ENCODE measurements at places on chromosomes 11 and 22.
A peak's percentile ranks its signal among the peaks of the same experiment; 100 is the strongest.

GRCh38 chr11:132258875-132259274 lies 888.5 kb downstream of the NTM start:
- no peak for DNase-seq

DNA sequence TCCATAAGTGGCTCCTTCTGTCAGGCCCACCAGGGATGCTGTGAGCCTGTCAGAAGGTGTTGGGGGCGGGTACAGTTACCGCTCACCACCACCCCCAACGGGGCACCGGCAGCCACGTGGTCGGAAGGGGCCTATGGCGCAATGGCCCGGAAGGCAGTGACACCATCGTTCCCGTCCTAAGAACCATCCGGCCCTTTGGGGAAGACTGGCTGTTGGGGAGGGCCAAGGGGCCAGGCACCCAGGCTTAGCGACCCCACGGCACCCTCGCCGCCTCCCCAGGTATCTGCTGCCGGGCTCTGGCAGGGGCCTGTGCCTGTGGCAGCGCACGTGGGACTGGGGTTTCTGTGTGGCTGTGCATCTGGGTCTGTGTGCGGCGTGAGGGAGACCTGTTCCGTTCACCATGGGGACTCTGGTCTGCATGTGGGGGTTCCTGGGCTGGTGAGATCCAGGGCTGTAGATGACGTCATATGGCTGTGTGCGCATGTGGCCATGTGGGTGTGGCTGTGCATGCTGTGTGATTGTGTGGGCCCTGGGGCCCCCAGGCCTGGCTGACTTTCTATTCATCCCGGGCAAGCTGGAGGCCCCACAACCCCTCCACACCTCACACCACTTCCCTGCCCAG lies 717 bp downstream of the OSM start:
- no peak for DNase-seq

DNA sequence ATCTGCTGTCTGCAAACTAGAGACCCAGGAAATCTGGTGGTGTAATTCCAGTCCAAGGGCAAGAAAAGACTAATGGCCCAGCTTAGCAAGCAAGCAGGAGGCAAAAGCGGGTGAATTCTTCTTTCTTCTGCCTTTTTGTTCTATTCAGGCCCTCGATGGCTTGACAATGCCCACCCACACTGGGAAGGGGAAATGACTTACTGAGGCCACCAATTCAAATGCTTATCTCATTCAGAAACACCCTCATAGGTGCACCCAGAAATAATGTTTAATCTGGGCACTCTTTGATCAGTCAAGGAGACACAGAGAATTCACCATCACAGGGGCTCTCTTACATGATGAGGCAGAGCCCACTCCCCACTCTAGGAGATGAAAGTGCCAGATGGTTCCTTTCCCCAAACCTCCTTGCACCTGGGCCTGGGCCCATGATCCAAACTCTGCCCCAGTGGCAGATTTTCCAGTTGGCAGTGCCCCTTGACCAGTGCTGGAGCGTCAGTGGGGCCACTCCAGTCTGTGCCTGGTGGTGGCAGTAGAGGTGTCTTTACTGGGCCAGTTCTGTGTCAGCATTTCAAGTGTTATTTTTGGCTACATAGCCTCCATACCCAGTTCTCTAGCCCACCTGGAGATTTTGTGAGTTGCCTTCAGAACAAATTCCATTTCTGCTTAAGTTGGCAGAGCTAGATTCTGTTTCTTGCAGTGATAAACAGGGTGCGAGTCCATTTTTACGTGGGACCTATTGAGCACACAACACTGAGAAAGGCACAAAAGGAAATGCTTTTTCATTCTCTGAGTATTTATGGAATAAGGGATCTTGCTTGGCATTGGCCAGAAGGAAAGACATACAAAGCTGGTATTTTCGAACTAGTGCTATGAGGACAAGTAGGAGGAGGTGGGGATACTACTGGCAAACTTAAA lies 7.5 kb downstream of the ELMOD1 start:
- no peak for DNase-seq

GRCh38 chr11:68983801-68984200 lies 3.0 kb upstream of the MRGPRD start:
- DNase-seq: no peak

DNA sequence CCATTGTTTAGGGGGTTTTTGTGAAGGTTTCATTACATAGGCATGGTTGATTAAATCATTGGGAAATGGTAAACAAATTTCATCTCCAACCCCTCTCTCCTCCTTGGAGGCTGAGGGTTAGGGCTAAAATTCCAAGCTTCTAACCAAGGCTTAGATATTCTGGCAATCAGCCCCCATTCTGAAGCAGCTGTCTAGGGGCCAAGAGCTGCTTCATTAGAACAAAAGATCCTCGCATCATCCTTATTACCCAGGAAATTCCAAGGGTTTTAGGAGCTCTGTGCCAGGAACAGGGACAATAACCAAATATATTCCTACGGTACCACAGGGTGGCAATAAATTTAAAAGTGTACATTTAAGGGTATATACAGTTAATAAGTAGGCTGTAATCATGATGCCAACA lies 22.5 kb upstream of the EED start:
- no peak for DNase-seq

DNA sequence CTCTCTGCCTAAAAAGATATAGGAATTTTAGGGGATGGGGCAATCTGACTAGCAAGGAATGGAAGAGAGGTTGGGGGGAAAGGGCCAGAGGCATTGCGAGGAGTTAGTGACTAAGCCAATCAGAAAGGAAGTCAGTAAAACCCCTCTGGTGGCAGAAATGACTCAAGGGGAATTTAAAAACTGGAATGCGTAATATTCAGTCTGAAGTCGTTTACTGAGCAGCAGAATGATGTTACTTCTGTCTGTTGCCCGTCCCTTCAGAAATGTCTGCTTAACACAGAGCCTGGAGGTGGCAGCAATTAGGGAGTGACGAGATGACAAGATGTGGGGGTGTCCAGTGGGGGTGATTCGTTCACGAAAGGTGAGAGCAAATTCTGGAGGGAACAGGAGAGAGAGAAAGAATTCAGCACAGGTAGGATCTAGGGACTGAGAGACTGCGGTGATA lies 107.7 kb upstream of the CLMP start:
- DNase-seq: no peak

DNA sequence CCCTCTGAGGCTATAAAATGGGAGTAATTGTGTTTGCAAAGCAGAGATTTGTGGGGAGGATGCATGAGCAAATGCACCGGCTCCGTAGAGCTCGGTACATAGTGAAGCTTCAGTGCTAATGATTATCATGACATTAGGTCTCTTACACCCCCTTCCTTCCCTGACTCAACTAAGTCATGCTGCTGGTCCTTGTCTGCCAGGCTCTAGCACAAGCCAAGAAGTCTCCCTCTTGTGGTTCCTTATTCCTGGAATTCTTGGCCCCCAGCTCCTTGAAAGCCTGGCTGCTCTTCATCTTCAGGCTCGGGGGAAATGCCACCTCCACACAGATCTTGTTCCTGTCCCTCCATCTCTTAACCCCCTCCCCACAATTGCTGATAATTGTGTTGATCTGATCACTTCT lies 45.7 kb upstream of the SYT13 start:
- DNase-seq: no peak

DNA sequence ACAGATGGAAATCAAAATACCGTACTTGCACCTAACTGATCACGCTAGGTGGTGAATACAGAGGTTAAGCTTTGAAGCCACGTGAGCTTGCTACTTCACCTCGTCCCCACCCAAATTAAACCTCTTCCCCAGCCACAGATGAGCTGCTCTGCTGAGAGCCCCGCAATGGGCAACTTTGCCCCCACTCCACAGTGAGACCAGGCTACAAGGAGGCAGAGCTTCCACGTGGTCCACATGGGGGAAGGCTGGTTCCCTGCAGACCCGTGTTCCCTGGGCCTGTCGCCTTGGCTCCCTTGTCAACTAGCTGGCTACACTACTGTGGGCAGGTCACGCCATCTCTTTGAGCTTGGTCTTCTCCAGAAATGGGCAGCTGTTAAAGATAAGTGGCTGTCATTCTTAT lies 10.9 kb downstream of the CD5 start:
- DNase-seq: no peak

DNA sequence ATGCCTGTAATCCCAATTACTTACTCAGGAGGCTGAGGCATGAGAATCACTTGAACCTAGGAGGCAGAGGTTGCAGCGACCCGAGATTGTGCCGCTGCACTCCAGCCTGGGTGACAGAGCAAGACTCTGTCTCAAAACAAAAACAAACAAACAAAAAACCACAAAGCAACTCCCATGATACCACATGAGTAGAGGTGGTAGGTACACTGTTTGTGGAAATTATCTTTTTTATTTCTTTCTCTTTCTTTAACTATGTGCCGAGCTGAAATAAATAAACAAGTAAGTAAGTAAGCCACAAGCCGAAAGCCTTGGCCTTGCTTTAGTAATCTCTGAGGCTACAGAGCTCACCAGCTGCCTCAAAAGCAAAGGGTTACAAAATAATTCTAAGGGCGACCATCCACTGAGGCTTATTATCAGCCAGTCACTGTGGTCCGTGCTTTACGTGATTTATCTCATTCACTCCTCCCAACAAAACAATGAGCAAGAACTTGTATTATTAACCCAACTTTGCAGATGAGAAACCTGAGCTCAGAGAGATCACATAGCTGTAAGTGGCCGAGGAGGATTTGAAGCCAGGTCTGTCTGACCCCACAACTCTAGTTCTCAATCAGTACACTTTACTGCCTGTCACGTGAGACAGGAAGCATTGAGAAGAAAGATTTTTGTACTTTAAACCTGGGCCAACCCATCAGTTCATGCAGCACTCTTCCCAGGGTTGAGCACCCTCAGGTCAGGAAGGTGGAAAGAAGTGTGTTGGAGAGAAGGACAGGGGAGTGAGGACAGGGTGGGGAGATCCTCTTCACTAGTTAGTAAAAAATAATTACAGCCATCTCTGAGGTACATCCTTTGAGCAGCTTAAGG lies 69.8 kb upstream of the MTMR2 start:
- DNase-seq: no peak

DNA sequence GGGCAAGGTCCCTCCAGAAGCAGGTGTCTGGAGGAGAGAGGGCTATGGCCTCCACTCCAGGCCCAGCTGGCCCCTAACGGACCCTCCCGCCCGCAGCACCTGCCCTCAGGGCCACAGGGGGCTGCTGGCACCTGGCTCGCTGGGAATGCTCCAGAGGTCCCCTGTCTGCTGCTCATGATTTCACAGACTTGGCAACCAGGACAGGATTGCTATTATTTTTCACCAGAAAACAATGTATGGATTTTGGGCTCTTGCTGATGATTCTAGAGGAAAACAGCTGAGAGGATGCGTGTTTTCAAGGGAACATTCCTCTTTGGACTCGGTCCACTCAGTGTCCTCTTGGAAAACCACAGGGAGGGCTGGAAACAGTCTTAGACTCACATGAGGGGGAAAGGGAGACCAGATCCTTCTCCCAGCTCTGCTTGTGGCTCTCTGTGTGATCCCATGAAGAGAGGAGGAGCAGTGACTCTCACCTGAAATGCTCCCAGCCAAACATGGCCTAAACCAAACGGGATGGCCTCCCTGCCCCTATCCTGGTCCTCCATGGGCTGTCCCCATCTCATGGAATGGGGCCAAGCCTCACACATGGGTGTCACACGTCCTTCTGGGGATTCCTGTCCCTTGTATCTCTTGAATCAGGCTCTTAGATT lies 15.8 kb downstream of the MYEOV start:
- peak; percentile 60 for DNase-seq

GRCh38 chr11:70233511-70233934 lies 30.4 kb downstream of the FADD start:
- DNase-seq: no peak

GRCh38 chr11:126564566-126564965 lies 209.1 kb downstream of the ST3GAL4 start:
- no peak for DNase-seq

- DNase-seq: no peak
Observed at GRCh38 chr11:11309906-11310305, 43.1 kb downstream of the CSNK2A3 start.

- no peak for DNase-seq
Observed at GRCh38 chr11:71432761-71433647, 15.2 kb downstream of the DHCR7 start.

- no peak for DNase-seq
Observed at GRCh38 chr11:103862094-103862801, 174.2 kb upstream of the DDI1 start.

- DNase-seq: no peak
Observed at GRCh38 chr11:70713988-70714665, 315.8 kb downstream of the CTTN start.

DNA sequence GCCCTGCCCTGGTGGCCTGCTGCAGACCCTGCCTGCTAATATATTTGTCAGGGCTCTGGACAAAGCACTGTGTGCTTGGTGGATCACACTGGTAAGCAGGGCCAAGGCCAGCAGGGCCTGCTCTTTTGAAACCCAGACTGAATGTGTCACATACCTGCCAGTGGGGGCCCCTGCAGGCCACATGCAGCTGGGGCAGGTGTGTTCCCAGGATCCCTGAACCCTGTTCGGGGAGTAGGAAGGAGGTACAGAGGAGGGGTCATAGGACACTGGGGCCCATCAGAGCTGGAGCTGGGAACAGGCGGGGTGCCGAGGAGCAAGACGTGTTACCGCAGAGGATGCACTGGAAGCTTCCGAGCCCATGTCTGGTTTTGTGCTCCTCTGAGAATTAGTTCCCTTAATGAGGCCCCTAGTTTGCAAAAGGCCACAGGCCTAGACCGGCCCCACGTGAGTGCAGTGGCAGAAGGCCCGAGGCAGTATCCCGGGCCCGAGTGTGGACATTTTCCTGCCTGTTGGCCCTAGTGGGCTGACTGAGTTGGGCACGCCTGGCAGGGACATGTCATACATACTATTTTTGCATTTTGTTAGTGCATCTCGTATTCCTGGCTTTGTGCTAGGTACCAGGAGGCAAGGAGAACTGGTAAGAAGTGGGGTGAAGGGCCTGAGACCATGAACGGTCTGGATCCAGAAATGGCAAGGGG lies 11.2 kb upstream of the ACR start:
- DNase-seq: no peak

- DNase-seq: no peak
Observed at GRCh38 chr11:126731576-126732142, 268.9 kb downstream of the KIRREL3 start.

GRCh38 chr22:35312198-35313059 lies 12.7 kb downstream of the TOM1 start:
- DNase-seq: no peak

DNA sequence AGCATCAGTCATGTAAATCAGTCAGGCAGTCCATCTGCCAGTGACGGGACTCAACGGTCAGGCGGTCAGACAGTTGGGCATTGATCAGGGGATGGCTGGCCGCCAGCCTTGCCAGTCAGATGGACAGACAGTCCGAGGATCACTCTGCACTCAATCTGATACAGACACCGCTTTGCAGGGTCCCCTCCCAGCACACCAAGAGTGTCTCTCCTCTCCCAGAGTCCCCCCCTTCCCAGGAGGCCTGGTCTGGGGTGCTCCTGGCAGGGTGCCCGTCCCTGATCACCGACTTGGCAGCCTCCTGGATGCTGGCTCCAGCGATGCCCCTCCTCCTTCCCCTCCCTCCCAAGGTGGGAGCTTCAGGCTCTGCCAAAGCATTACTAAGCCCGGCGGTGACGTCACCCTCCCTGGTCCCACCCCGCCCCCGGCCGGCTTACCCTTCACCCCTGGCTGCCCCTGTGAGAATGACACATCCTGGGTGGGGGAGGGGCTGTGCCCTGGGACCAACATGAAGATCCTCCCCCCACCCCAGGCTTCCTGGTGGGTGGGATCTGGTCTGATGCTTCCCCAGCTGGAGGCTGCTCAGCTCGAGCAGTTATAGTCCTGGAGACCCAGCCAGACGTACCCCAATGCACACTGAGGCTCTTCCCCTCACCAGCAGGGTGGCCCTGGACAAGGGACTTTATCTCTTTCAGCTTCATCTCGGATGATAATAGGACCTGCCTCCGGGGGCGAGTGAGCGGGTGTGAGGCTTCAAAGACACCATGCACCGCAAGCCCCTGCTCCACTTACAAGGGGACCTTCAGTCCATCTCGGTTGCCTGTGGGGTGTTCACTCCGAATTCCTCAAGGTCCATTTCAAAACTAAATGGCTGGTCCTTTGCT lies 69.2 kb downstream of the CD82 start:
- DNase-seq: no peak

GRCh38 chr11:45354976-45355705 lies 69.0 kb upstream of the SYT13 start:
- peak; percentile 58 for DNase-seq
